NCI-H345 (cell line): ENCODE measurements at places on chromosomes 13 and 19.

DNA sequence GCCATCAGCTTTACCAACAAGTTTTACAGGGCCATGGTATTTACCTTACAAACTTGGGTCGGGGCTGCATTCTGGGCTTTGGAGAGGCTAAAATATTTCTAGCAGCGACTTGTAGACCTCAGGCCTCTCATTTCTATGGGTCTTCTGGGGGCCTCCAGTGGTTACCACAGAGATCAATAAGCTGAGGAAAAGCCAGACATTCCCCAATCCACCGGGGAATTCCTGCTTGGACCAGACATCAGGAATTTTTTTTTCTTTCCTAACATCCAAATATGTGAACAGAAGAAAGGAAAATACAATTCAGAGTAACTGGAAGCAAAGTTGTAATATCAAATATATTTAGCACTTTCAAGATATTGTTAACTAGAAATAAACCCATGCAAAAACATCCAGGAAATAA is 1.5 kb downstream of the DZIP1 start:
- no peak for DNase-seq

GRCh38 chr13:105798541-105798940 is 736.9 kb downstream of the EFNB2 start:
- no peak for DNase-seq

DNA sequence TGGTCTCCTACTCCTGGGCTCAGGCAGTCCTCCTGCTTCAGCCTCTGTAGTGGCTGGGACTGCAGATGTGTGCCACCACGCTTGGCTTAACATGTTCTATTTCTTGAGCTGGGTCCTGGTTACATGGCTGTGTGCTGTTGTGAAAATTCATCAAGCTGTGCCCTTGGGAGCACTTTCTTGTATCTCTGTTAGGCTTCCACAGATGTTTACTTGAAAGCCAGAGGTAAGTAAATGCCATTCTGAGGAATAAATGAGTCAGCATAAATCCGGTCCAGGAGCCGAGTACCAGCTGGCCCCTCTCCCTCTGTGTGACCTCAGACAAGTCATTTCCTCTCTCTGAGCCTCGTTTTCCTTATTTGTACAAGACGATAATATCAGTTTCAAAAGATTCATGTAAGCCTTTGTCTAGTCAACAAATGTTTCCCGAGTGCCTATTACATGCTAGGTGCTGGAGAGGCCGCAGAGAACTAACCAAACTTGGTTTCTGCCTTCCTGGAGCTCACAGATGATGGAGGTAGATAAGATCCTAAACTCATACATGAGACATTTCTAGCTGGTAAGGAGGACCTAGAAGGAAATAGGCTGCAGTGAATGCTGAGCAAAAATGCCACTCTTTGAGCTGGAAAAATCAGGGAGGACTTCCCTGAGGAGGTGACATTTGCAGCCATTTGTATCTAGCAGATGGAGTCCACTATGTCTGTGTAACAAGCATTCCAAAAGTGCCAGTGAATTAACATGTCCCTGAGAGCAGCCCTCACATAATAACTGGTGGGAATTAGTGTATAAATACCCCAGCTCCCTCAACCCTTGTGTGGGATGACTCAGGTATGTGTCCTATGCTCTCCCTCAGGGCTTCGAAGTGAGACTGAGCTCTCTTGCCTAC is 2.7 kb upstream of the RASAL3 start:
- no peak for DNase-seq

DNA sequence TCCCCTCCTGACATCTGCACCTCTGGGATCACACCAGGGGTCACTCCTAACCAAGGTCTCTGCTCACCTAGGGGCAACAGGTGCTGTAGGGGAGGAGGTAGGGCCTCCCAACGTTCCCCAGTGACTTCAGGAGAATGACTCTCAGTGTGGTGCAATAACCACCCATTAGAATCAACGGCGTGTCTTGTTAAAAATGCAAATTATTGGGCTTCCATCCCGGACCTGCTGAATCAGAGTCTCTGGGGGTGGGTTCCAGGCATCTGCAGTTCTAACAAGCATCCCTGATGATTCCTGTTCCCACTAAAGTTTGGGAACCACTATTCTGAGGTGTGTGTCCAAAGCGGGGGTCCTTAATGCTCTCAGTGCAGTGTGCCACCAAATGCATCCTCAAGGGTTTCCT is 84.6 kb downstream of the CRYL1 start:
- DNase-seq = no peak

GRCh38 chr19:1568320-1569019 is at the start of gene MEX3D:
MEX3D (minus strand) TSS chr19:1568325; CDS start chr19:1568058, 267 bp downstream.
- DNase-seq = peak; percentile 85

DNA sequence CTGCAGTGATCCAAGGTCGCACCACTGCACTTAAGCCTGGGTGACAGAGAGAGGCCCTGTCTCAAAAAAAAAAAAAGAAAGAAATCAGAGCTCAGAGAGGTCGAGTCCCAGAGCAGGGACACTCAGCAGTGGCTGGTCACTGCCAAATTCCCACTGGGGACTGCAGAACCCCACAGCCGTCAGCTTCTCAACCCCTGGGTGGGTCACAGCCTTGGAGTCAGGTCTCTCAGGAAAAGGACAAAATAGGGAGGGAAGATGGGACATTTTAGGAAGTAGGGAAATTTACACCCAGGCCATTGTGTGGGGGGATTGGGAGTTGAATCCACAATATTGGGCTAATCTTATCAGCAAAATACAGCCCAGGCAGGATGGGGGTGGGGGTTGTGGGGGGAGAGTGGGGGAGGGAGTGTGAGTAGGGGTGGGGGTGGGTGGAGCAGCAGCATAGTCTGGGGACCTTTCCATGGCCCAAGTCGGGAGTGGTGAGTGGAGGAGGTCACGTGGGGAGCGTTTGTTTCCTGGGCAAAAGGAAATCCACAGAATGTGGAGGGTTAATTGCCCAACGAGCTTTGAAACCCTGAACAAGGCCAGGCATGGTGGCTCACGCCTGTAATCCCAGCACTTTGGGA is 5.0 kb upstream of the CCDC194 start:
- DNase-seq = no peak
